Stimulated activated CD8-positive, alpha-beta memory T cell treated with anti-CD3 and anti-CD28 coated beads, Interleukin-15, amount 100 ng/mL, for 24 hours (primary cell): ENCODE measurements at places on chromosomes 6 and 20.

- no peak for DNase-seq
Measured at GRCh38 chr6:149846321-149846720, 17.8 kb downstream of the LRP11 start.

GRCh38 chr6:26545627-26546026 lies 7.5 kb downstream of the HMGN4 start:
- DNase-seq, result no peak

DNA sequence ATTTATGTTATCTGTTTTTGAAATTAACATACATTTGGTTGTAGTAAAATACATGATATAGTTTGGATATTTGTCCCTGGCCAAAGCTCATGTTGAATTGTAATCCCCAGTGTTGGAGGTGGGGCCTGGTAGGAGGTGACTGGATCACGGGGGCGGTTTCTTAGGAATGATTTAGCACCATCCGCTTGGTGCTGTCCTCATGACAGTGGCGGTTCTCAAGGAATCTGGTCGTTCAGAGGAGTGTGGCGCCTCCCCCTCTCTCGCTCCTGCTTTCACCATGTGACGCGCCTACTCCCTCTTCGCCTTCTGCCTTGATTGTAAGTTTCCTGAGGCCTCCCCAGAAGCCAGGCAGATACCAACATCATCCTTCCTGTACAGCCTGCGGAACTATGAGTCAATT lies 29.0 kb downstream of the CTCFL start:
- DNase-seq, result no peak

DNA sequence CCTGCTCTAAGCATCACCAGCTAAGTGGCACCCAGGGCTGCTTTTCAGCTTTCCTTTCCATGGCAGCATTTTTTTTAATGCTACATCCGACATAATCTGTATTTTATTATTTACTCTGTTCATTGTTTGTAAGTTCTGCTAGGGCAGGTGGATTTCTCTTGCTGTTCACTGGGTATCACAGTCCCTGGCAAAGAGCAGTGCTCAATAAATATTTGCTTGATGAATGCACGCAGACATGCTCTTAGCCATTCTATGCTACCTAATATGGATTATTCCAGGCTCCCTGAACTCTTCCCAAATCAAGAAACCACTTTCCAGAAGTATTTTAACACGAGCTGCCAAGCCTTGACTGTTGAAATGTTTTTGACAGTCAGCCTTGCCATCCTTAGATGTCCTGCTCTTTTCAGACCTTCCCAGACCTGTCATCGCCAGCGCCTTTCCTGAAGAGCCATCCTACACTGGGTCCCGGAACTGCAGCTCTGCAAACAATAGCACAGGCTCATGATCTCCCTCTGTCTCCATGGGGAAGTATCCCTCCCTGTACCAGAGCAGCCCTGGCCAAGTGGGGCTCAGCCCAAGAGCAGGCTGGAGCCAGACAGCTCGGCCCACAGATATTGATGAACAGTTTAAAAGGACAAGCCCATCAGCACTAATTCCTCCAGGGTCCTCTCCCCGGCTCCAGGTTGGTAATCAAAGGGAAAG lies 136.5 kb upstream of the CDH4 start:
- no peak for DNase-seq

DNA sequence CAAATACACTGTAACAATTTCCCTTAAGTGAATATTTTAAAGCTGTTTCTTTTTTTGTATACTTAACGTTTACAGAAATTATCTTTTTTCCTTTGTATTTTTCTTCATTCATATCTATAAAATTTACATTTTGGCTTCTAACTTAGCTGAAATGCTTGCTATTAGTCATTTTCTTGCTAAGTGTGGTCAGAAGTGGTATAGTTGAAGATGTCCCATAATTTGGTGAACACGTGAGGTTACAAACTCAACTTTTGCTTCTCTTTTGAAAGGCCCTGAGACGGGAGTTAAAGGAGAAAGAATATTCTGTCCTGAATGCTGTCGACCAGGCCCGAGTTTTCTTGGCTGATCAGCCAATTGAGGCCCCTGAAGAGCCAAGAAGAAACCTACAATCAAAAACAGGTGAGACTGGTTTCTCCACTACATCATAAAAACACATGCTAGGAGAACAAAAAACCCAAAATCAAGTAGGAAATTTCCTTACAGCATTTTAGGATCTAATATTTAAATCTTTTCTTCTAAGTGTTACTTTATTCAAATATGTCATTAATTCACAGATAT lies 445.0 kb downstream of the UTRN start:
- DNase-seq, result no peak

- no peak for DNase-seq
Measured at GRCh38 chr6:46331461-46331860, 159.8 kb downstream of the RCAN2 start.

DNA sequence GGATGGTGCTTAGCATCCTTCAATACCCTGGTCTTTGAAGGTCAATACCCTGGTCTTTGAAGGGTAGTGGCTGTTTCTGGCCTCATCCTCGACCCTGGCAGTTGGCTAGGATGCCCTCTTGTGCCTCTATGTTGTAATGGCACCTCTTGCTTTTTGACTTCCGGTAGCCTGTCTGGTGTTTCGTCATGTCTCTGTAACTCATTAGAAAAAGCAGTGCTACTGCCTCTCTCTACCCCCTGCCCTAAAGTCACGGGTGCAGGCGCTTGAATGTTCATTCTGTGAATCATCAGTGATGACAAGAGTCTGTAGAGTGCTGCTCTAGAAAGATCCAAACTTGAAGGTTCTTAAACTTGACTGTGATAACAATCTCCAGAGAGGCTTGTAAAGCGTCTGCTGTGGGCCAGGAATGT lies 28.3 kb downstream of the RSPO4 start:
- DNase-seq, result no peak

DNA sequence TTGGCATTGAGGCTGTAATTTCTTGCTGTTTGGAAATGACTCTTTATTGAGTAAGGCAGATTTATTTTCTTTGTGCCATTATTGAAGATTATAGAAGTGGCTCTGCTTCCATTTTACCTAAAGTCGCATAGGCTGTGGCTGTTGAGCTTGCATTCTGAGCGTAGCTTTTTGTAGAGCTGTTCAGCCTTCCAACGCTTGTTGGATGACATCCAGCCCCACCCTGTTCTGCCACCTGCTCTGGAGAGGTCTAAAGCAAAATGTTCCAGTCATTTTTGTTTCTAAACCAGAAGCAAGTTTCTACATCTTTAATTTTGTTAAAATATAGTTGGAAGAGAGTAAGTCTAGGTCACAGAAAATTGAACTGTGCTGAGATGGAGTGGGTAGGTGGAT lies 24.4 kb downstream of the UST start:
- no peak for DNase-seq

- DNase-seq, result no peak
Measured at GRCh38 chr20:11001764-11002540, 328.2 kb upstream of the JAG1 start.

DNA sequence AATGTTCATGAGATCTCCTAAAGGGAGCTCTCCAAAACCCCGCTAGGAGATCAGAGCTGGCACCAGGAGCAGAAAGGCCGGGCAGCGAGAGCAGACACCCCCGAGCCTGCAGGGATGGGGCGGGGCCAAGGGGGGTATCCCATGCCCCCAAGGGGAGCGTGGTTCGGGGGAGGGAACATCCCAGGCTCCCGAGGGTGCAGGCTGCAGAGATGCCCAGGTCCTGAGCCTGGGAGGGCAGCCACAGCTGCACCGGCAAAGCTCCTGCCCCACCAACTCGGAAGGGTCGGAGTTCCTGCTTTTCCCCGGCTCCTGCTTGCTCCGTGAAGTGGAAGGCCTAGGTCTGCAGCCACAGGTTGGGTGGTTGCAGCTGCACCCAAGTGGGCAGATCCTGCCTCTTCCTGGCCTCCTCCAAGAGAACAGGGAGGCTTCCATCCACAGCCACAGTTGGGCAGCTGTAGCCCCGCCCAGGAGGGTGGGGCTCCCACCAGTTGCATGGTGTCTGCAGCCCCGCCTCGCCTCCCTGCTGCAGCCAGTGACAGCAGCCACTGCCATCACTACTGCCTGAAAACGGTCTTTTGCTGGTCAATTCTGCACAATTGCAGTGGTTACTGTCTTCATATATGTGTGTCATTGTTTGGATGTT lies 13.4 kb upstream of the GMNN start:
- no peak for DNase-seq

DNA sequence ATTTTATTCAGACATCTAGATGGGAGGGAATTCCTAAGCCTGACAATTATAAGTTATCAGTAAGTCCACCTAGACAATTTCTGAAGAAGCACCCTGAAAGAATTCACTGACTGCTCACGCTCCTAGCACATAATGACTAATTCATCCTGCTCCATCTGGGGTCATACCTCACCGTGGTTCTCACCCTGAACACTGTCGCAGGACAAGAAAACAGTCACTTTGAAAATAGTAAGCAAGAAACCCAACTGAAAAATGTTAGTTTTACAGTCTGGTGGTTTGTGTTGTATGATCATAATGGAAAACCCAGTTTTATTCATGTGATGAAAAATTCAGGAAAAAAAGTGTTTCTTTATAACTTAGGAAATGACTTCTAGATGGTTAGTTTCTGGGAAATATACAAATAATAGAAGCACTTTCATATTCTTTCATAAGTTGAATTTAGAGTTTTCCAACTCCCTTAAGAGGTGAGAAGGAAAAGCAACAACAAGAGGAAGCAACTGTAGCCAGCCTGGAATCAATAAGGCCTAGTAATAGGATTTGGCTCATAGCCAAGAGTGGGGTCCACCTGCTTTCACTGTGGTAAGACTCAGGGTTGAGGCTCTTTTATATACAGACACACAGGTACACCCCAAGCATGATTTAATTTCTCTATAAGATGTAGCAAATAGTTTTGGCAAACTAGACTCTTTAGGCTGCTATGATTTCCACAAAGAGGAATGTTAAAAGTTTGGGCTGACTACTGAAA lies 94.1 kb downstream of the HIVEP2 start:
- DNase-seq, result no peak

DNA sequence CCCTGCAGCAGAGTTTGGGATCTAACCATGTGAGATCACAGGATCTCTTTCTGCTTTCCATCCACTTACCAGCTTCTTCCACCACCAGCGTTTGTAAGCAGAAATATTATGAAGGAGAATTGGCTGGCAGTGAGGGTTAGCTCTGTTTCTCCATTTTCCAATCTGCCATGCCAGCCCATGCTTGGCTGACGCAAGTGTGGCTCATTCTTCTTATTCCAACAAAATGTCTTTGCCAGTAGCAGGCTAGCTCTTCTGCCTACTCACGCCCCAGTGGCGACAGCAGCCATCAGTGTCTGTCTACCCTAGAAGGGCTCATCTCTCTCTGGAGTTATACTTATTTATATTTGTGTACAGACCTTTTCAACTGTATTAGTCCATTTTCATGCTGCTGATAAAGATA lies 286.2 kb downstream of the FARS2 start:
- no peak for DNase-seq

DNA sequence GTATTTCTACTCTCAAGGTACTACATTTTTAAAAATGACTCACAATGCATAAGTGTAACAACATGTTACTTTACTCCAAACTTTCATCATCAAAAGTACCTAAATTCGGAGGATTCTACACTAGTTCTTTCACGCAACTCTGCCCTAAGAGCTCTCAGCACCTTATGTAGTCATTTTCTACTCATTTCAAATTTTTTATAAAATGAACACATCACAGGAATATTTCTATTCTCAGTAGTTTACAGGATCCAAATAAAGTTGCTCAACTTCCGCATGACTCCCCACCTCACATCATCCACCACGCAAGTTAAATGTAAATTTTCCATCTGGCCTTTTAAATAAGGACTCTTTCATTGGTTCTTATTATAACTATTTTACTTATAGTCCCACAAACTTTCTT lies 344.9 kb upstream of the MANEA start:
- no peak for DNase-seq

DNA sequence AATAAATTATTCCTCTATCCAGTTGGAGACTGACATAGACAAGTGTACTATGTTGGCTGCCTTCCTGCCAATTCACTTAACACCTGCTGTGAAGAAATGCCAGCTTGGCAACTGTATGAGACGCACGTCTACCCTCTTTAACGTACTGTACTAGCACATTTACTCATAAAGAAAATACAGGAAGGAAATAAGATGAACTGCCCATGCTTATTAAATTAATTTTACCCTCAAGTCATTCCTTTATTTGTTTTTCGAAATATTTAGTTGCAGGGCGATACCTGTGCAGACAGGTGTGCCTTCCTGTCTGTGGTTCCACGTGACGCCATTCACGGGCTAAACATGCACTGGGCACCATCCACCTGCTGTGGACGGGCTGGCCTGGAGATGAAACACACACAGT lies 52.0 kb downstream of the PSMG4 start:
- no peak for DNase-seq

DNA sequence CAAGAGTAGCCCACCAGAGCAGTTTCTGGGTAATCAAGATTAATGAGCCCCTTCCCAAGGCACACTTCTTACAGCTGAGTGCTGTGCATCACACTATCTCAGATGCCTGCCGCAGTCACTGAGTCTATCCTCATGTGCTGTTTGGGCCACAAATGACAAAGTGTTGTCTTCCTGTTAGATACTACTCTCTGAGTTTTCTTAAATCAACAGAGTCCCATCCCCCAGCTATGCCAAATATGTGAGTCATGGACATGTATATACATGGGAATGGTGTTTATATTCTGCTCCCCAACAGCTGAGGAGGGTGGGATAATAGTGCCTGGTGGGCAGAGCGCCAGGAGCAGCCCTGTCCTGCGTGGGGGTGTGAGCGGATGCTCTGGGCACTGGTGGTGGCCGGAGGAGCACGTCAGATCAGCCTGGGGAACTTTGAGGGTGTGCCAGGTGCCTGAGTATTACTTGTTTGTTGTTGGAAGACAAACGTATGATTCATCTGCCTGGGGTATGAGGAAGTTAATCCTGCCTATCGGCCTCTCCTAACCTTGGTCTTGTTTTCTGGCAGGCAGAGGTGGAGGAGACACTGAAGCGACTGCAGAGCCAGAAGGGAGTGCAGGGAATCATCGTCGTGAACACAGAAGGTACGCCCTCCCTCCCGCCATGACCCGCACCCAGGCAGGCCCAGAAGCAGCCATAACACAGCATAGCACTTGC lies 9.6 kb downstream of the DYNLRB1 start:
- DNase-seq, result no peak

- no peak for DNase-seq
Measured at GRCh38 chr6:45929421-45930361, 86.0 kb downstream of the CLIC5 start.

DNA sequence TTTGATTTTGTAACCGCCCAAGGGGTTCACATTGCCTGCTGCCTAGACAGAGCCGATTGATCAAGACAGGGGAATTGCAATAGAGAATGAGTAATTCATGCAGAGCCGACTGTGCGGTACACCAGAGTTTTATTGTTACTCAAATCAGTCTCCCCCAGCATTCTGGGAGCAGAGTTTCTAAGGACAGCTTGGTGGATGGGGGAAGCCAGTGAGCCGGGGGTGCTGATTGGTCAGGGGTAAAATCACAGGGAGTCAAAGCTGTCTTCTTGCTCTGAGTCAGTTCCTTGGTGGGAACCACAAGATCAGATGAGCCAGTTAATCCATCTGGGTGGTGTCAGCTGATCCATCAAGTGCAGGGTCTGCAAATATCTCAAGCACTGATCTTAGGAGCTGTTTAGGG lies 60.0 kb upstream of the EZR start:
- no peak for DNase-seq
